ENCODE measurements at places on chromosomes 6 and 20. TPM values are rescaled to one million over a fixed set of nuclear protein-coding genes. Genes with fewer than 3 reads are reported as not detected.

- no peak for DNase-seq
Observed at GRCh38 chr6:55058682-55059081, 115.6 kb upstream of the HCRTR2 start.

Gene GPX5
- not detected for total RNA-seq

DNA sequence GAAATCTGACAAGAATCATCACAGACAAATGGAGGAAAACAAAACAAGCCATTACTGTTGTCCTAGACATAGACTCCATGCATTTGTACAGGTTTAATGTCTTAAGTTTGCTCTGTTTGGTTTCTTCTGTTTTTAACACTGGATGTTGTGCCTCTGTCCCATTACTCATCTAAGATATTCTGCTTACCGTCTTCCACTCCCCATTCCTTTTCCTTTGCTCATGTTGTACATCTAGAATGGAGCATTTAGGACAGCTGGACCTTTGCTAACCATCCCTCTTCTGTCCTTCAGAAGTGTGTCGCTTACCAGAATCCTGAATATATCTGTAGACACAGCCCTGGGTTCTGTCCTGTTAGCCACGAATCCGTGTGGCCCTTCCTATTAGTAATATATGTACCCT, 35.2 kb downstream of the RAB22A start:
- no peak for DNase-seq

GRCh38 chr20:63125581-63125837, 90.4 kb downstream of the YTHDF1 start:
- DNase-seq, result no peak

DNA sequence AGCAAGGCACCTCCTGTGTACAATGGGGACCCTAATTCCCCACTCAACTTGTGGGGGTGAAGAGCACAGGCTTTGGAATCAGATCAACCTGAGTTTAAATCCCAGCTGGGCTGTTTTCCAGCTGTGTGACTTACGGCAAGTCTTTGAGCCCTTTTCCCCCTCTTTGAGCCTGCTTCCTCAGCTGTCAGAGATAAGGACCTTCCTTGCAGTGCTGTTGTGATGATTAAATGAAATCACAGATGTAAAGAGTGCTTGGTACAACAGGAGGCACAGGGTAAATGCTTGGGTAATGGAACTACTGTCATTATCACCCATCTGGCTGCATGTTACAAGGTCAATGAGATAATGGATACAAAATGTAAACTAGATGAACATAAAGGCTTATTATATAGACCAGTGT, 3.2 kb downstream of the SNX21 start:
- no peak for DNase-seq

Gene SLC17A9
- 26.4 TPM for total RNA-seq

Gene ANKRD66
- total RNA-seq, result not detected

DNA sequence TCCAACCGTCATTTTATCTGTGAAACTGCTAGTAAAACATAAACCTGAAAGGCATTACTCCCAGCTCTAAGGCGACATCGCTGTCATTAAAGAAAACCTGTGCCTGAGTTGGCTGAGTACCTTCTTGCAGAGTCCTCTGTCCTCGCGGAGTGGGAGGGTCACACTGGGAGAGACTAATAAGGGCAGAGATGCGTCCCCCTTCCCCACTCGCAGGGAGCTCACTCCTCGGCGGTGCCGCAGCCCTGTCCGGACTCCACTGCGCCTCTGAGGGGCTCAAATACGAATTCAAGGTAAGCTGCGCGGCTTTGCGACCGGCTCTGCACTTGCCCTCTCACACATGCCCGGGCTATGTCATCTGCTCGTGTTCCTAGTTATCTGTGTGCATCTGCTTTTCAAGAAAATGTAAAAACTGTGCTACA, at the start of gene COL19A1:
COL19A1 (plus strand) TSS at position 206 of the 419 bp plus-strand sequence. CDS start 13,012 bp downstream, outside the sequence.
- peak; percentile 47 for DNase-seq

DNA sequence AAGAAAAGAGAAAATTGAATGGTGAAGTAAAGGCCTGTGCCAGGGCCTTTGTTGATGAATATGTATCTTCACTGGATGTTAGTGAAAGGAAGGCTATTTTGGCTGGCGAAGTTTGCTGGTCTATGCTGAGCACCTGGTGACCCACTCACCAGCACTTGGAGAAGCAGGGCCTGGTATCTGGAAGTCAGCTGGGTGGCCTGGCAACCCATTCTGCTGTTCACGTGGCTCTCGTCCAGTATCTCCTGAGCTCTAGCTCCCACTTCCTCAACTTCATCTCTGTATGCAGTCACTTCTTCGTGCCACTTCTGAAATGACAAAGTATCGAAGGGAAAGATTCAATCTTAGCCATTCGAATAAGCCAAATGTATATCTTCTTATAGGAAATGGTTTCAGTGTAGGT, 283.7 kb downstream of the SYNE1 start:
- DNase-seq, result no peak

DNA sequence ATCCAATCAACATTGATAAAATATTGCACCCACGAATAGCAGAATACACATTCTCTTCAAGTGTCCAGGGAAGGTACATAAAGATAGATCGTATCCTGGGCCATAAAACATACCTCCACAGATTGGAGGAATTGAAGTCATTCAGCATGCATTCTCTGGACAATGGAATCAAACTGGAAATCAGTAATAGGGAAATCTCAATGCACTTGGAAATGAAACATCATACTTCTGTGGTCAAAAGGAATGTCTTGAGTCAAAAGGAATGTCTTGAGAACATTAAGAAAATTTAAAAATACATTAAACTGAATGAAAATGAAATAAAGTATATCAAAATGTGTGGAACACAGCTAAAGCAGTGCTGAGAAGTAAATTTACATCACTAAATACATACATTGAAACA, 138.8 kb downstream of the TFAP2A start:
- DNase-seq, result no peak

Gene MACROD2
- not detected for total RNA-seq

Gene IP6K3
- not detected for total RNA-seq

Gene CCN2
- not detected for total RNA-seq

GRCh38 chr6:168179133-168179532, 100.1 kb upstream of the FRMD1 start:
- DNase-seq, result no peak

Gene CST5
- not detected for total RNA-seq

Data from CD8-positive, alpha-beta memory T cell (primary cell).